ENCODE measurements at places on chromosomes 16 and 17.

DNA sequence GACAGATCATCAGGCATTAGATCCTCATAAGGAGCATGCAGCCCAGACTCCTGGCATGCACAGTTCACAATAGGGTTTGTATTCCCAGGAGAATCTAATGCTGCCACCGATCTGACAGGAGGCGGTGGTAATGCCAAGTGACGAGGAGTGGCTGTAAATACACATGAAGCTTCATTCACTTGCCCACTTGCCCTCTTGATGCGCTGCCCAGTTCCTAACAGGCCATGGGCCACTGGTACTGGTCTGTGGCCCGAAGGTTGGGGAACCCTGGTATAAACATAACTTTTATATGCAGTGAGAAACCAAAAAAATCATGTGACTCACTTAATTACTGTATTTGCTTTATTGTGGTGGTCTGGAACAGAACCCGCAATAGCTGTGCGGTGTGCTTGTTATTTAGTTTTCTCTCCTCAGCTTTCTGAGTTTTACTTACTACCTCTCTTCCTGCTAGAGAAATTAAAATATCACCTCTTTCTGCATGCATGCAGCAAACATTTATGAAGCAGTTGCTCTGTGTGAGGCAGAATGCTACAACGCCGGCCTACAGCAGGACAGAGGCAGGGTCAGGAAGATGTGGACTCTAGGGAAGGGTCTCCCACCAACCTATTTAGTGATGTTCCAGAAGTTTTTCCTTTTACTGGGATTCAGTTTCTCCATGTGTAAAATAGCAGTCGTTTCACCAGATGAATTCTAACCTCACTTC is 151.3 kb downstream of the MAF start:
- DNase-seq, result no peak

- DNase-seq, result no peak
Observed at GRCh38 chr16:15051387-15051951, 4.4 kb downstream of the NTAN1 start.

GRCh38 chr17:65181237-65182061 is 44.3 kb downstream of the RGS9 start:
- DNase-seq, result no peak

DNA sequence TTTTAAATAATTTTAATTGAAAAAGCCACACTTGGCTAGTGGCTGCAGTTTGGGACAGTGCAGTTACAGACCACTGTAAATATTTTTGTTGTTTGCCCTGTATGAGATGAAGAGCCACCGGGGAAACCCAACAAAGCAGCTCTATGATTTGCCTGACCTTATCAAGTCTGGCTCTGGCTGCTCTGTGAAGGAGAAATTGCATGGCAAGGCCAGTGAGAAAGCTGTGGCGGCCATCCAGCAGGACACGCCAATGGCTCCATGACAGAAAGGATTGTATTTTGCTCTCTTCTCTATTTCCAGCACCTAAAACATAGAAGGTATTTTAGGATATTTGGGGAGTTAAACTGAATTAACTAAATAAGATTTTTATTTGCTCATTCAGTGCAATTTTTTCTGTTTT is 330.0 kb upstream of the DYNLRB2 start:
- DNase-seq, result no peak

- DNase-seq, result no peak
Observed at GRCh38 chr16:78161023-78161729, 61.7 kb downstream of the WWOX start.
